ENCODE measurements at places on chromosomes 16 and 17.

DNA sequence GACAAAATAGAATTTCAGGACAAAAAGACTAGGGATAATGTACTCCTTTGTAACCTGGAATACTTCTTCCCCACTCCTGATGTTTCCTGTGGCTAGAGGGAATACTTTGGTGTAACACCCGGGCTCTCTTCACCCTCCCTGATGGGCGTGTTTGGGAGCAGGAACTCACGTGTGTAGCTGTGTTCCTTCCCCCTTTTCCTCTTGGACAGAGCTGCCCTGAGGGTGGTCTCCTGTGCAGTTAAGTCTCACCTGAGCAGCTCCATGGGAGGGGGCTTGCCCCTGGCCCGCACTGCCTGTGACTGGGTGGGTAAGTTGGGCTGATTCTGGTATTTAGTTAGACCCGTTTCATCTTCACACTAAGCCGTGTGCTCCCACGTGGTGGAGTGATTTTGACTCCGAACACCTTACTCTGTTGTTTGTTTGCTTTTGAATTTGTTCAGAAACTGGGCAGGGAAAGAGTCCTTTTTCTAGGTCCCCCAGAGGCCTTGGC lies 87.9 kb downstream of the OR1D5 start:
- no peak for DNase-seq

DNA sequence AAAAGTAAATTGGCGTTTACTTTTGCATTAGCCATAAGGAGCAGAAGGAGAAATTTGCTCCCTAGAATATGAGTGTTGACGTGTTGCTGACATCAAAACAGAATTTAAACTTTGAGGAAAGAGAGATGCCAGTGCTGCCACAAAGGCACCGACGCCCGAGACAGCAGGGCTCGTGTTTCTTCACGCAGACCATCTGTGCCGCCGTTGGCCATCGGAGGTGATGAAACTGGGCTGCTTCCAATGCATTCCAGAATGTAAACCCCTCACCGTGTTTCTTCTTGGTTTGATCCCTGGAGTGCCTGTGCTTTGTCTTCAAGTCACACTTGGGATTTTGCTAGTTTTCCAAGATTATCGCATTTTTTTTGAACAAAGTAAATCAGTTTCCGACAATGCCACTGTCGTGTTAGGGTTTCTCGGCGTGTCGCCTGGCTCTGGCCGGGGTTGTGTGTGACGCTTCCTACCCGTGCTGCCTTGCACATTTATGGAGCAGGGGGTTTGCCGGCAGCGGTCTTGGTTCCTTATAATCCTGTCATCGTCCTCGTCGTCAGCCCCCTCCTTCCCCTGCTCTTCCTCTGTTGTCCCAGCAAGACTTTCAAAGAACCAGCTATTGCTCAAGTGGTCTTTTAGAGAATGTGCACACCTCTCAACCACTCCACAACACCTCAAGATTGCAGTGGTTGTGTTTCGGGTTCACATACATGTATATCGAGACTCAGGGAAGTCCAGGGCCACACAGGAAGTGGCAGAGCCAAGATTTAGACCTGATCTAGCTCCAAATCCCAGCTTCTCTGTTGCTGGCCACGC lies 103.9 kb downstream of the METRNL start:
- DNase-seq = no peak

DNA sequence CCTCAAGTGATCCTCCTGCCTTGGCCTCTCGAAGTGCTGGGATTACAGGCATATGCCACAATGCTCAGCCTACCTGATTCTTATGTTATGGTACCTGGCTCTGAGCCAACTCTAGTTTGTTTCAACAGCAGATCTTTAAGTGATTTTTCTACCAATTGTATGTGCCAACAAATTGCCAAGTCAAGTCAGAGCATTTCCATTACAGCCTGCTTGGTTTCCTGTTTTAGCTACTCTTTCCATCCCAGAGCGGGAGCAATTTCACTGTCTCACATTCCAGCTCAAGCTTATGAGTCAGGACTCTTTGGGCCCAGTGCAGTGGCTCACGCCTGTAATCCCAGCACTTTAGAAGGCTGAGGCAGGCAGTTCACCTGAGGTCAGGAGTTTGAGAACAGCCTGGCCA lies 30.8 kb upstream of the RBBP6 start:
- DNase-seq = no peak

- no peak for DNase-seq
Measured at GRCh38 chr17:80802626-80803450, 188.8 kb upstream of the CHMP6 start.

DNA sequence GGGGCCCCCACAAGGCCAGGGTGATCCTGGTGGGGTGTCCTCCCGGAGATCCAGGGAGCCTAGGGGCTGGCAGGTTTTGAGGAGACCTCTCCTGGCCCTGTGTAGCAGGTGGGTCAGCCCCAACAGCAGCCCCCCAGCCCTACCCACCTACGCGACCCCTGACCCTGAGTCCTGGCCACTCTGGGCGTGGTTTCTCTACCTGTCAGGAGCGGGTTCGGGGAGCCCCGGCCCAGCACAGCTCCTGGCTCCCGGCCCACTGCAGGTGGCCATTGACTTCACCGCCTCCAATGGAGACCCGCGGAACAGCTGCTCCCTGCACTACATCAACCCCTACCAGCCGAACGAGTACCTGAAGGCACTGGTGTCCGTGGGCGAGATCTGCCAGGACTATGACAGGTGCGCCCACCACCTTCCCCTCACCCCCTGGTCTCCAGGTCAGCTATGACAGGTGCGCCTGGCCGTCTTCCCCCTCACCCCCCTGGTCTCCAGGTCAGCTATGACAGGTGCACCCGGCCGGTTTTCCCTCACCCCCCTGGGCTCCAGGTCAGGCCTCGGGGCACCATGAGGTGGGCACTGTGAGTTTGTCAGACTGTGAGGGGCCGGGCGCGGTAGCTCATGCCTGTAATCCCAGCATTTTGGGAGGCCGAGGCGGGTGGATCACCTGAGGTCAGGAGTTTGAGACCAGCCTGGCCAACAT lies 13.0 kb downstream of the CPNE7 start:
- DNase-seq = no peak

DNA sequence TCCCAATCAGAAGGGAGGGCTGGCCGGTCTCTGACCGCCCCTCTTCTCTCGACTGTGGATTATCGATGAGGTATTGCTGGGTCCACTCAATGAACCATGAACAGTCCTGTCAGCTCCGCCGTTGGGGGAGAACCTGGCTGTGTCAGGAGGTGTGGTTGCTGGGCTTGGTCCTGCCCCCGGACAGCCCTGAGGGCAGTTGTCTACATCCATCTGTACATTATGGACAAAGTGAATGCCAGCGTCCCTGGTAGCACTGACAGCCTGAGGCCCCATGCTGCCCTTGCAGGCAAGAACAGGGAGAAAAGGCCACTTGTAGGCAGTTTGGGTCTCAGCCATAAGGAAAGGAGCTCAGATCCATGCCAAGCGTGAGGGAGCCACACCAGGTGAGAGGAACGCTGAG lies 38.9 kb downstream of the ST3GAL2 start:
- DNase-seq = no peak

DNA sequence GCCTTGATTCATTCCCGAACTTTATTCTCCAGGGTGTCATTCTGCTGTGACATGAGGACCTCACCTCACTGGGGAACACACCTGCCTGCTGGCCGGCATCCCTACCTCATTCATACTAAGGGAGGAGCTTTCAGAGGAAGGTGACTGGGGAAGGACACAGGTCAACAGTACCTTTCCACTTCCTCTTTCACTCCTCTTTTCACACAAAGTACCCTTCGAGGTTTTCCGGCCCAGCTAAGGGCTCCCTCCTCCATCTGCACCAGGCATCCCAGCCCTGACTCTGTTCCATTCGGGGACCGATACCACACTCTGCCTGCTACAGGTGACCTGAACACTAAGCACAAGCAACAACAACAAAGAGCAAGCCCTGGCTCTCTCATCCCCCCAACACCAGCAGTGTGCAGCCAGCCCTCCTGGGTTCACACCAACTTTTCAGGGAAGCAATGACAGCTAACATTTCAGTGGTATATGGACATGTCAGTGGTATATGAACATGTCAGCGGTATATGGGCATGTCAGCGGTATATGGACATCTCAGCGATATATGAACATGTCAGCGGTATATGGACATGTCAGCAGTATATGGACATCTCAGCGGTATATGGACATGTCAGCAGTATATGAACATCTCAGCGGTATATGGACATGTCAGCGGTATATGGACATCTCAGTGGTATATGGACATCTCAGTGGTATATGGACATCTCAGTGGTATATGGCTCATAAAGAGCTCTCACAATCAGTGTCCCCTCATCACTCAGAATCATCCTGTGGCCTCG lies 16.0 kb downstream of the TRIM25 start:
- DNase-seq = no peak

DNA sequence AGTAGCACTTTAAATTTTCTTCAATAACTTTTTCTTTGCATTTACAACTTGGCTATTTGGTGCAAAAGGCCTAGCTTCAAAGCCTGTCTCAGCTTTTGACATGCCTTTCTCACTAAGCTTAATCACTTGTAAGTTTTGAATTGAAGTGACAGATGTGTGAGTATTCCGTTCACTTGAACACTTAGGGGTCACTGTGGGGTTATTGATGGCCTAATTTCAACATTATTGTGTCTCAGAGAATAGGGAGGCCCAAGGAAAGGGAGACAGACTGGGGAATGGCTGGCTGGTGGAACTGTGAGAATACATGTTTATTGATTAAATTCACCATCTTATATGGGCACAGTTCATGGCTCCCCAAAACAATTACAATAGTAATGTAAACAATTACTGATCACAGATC lies 84.1 kb downstream of the TAOK1 start:
- DNase-seq = no peak

- DNase-seq = no peak
Measured at GRCh38 chr17:38619451-38619795, 13.7 kb upstream of the SRCIN1 start.

DNA sequence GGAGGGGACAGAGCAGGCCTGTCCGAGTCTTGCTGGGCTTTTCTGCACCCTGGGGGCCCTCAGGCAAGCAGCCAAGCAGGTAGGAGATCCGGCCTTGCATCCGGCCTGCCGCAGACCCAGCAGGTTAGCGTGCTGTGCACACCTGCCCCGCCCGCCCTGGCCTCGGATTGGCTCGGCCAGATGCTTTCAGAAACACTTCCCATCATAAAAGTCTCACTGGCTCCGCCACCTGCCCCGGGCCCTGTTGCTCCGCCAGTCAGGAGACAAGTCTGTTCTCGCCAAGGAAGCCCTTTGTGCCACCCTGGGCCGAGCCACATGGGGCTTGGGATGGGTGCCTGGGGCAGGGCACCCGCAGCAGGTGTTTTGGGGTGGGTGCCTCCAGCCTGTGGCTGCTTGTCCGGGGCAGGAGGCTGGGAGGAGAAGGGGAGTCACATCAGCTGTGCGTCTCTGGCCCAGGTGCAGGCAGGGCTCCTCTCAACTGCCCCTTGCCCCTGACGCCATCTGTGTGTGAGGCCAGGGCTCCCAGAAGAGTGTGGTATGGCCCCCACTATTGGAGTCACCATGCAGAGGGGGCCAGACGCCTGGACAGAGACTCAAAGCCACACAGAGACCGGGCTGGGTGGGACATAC lies 228.2 kb upstream of the GSE1 start:
- DNase-seq = no peak
